ENCODE measurements at places on chromosomes 2 and 18. TPM values are rescaled to one million over a fixed set of nuclear protein-coding genes. Genes with fewer than 3 reads are reported as not detected.

DNA sequence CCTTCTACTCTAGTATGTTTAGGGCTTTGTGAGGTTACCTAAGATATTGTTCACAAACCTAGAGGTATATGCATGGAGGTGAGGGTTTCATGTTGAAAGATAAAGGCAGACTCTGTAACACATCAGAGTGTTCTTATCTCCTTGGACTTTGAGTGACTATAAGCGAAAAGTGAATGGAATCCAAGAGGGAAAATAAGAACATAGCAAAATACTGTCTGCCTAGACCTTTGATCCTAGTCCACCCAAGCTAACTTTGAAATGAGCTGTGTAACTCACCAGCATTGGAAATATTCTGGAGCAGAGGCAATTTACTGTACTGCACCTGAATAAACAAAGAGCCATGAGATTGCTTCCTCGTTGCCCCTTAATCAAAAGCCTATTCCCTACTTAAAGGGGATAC, 28.2 kb upstream of the GALNT1 start:
- DNase-seq, result no peak

DNA sequence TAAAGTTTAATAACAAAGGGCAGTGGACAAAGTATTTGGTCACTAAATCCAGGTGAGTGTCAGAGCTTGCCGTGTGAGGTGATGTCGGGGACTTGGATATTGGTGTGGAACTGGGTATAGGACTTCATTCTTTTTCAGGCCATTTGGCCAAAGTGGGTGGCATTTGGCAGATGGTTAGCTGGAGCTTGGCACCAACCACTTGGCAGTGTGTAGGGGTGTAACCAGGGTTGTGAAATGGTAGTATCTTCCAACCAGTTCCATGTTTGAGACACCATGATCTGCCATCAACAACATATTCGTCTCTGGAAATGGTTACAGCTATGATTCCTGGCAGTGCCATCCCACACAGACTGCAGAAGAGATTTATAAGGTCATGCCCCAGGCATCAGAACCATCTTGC, 113.9 kb downstream of the CCDC85A start:
- no peak for DNase-seq

- DNase-seq, result no peak
These were observed 16.2 kb downstream of the ATOH8 start for GRCh38 chr2:85769983-85770362.

- no peak for DNase-seq
These were observed 15.8 kb upstream of the SOCS6 start for GRCh38 chr18:70273021-70273420.

- DNase-seq, result no peak
These were observed 1084.7 kb upstream of the NXPH2 start for GRCh38 chr2:139864821-139865302.

Gene VAMP8
- 2.4 TPM for total RNA-seq

- DNase-seq, result no peak
These were observed 261.0 kb upstream of the SIX3 start for GRCh38 chr2:44680424-44680971.

DNA sequence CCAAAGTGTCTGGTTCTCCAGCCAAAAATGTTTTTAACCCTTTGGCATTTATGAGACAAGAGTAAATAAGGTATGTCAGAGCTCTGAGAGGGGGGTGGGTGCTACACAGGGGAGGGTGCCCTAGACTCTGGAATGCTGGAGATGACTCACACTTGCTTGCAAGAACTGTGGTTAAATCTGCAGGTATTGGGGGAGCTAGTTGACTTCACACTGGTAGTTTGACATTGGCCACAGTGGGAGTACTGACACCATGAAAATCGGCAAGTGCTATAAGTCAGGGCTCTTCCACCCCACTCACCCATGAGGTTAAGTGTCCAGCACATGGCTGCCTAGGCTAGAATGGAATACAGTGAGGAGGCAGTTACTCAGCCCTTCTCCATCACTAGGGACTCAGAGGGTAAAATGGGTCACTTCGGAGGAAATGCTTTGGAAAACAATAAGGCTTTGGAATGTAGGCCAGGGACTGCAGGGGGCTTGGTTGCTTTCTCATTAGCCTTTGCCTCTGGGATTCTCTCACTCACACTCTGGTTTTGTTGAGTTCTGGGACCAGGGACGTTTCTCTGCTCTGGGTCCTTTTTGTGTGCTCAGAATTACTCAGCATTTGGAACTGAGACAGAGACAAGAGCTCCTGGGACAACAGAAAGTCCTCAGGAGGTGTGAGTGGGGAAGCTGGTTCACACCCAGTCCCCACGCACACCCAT, 91.6 kb downstream of the ACKR3 start:
- DNase-seq, result no peak

DNA sequence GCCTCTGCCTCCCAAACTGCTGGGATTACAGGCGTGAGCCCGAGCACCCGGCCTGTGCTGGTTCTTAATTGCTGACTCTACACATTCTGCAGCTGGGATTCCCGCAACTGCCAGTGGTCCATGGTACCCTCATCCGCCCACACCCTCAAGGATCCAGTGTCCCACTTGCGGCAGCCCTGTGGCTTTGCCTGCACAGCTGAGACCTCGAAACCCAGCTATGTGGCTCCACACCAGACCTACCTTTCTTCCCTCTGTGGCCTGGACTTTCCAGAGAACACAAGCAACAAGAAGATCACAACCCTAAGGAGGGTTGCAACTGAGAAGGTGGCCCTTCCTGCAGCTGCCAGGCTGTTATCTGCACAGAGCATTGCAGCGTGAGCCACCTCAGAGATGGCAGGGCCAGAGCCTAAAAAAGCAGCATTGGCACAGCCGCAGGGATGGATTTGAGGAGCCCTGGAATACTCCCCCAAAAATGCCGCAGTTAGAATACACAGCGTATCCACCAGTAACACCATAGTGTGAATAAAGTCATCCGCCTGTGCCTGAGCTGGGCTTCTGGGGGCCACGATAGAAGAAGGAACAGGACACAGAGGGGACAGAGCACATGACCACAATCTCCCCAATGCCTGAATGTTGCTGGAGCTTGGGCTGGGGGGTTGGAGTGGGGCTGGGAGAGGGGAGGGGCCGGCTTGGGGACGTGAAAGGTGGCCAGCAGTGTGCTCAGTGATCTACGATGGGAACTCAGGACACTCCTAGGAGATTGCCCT, 1.9 kb downstream of the GPR55 start:
- peak; percentile 48 for DNase-seq

DNA sequence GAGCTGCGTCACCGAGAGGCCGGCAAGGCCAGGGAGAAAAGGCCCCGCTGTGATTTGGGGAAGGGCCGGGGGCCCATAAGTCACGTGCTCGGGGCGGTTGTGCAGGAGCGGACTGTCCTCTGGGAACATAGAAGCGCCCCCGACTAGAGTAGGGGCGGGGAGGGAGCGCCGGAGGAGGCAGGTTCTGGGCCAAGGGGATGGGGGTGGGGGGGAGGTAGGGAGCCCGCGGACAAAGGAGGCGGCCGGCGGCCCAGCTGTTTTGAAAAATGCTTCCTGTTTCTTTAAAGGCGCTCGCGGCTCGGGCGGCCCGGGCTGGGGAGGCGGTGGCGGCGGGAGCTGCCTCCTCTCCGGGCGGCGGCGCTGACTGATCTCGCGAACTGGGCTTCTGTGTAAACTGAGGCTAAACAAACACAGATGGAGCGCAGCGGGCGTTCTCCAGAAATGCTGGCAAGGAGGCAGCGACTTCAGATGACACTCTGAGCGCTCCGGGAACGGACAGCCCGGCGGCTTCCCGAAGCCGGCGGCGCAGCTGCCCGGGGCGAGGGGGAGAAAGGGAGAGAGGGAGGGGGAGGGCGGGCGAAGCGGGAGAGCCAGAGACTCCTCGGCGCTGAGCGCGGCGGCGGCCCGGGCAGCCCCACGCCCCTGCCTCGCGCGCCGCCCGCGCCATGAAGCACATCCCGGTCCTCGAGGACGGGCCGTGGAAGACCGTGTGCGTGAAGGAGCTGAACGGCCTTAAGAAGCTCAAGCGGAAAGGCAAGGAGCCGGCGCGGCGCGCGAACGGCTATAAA, at the start of gene ATOH8:
Gene ATOH8, plus strand, starts transcription at position 467 of the 788 bp plus-strand sequence. Its CDS starts 199 bp downstream, at position 666.
- DNase-seq, result no peak

DNA sequence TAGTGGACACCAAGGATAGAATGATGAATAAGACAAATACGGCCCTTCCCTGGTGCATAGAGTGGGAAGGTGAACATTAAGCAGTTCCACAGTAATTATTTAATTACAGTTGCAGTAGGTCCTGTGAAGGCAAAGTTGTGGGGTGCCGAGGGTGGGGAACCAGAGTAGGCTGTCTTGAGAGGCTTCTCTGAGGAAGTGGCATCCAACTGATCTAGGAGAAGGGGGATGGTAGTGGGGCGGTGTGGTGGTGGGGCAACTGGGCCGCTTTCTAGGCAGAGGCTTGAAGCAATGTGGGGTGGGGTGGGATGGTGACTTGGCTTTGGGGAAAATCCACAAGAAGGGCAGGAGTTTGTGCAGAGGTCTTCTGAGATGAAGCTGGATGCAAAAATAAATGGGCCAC, 11.7 kb downstream of the ACSL3 start:
- no peak for DNase-seq

GRCh38 chr2:218880102-218880858, at the start of gene WNT10A:
TSS of gene WNT10A (plus strand) at chr2:218880852. CDS start at chr2:218880996, 144 bp downstream.
- DNase-seq, result peak; percentile 85

GRCh38 chr2:3129867-3130266, 247.8 kb downstream of the EIPR1 start:
- DNase-seq, result no peak

DNA sequence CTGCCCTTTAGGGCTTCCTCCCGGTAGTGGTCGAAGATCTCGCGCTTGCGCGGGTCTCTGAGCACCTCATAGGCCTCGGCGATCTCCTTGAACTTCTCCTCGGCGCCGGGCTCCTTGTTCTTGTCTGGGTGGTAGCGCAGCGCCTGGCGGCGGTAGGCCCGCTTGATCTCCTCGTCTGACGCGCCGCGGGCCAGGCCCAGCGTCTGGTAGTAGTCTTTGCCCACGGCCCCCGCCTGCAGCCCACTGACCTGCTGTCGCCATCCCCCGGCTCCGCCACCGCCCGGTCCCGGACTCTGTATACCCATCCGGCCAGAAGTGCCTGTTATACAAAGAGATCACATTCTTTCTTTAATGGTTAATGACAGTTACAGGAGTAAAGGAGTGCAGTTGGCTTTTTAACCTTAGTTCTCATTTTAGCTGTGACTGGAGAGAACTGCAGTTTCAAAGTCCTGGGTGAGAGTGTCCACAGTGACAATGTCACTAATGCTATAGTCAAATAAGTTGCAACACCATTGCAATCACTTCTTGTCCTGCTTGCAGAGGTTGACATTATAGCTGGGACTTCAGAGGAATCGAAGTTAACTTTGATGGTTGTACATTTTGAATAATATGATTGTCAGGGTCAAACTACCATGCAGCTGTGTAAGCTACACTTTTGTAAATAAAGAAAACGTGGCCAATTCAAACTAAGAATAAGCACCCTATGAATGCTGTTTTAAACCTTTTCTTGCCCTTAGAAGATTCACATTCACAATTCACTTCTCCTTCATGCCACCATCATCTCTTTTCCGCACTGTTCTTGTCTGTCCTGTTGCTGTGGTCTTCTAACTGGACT, 35.3 kb upstream of the CAVIN2 start:
- peak; percentile 91 for DNase-seq

DNA sequence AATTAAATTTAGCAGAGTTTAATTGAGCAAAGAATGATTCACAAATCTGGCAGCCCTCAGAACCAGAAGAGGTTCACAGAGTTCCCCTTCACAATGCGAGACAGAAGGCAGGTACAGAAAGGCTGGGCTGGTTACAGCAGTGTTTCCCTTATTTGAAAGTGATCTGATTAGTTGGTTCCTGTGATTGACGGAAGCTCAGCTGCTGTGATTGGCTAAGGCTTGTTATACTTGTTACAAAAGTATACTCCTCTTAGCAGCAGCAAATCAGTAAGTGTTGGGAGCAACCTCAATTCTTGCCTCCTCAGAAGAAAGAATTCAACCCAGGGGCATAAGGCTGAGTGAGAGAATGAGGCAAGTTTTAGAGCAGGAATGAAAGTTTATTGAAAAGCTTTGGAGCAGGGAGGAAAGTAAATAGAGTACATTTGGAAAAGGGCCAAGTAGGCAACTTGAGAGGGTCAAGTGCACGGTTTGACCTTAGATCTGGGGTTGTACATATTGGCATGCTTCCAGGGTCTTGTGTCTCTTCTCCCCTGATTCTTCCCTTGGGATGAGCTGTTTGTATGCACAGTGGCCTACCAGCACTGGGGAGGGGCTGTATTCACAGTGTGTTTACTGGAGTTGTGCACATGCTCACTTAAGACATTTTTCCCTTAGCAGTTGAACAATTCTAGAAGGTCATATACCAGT, 431.8 kb upstream of the RAB12 start:
- DNase-seq, result no peak

- no peak for DNase-seq
These were observed 112.1 kb upstream of the ATP8B1 start for GRCh38 chr18:57915248-57915647.

GRCh38 chr2:226652369-226652768, 147.3 kb downstream of the IRS1 start:
- no peak for DNase-seq

GRCh38 chr18:21459706-21460286, 140.7 kb downstream of the ESCO1 start:
- DNase-seq, result no peak

Gene TACR1
- total RNA-seq, result not detected

Gene KCNS3
- total RNA-seq, result 0.41 TPM

GRCh38 chr2:191811807-191812602, 34.9 kb downstream of the CAVIN2 start:
- DNase-seq, result no peak

Gene COL3A1
- 7,827 TPM for total RNA-seq

DNA sequence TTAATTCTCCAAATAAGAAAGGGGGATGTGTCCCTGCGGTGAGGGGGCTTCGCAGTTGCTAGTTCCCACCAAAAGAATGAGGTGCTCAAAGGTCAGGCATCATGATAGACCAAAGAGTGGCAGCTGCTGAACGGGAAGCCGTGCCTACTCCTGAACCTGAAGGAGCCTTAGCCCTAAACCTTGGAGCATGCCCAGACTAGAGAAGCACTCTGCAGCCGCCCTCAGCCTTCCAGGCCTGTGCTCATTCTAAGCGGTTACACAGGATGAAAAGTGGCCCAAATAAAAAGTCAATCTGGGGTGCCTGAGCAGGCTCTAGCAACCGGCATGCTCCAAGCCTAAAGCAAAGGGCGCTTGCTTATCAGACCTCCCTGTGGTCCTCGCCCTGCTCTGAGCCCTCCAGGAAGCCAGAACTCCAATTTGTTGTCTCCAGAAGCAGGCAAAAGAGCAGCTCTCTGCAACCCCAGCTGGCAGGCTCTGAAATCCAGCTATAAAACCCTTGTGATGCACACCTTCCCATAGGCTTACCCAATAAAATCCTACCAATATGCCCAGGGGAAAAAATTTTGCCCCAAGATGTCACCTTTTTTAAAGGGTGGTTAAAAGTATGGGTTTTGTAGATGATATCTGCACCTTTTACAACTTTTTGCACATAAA, 17.5 kb downstream of the UXS1 start:
- no peak for DNase-seq

Gene FBXO41
- total RNA-seq, result 1.6 TPM

DNA sequence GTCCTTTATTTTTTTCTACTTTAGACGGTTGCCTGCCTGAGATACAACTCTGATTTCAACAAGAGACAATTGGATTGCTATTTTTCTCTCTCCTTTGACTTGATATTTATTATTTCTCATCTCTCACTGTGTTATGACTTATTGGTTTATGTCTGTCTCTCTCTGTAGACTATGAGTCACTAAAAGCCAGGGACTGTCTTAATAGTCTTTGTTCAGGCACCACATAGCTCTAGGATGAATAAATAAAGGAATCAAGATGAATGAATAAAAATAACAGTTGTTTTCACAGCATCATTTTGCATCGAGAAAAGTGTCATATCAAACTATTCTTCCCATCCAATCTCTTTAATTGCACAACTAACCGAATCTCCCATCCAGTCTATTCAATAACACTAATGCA, 31.4 kb upstream of the CD28 start:
- no peak for DNase-seq

Data from chondrocyte (in vitro differentiated cells).